ENCODE measurements at places on chromosomes 1 and 21.

DNA sequence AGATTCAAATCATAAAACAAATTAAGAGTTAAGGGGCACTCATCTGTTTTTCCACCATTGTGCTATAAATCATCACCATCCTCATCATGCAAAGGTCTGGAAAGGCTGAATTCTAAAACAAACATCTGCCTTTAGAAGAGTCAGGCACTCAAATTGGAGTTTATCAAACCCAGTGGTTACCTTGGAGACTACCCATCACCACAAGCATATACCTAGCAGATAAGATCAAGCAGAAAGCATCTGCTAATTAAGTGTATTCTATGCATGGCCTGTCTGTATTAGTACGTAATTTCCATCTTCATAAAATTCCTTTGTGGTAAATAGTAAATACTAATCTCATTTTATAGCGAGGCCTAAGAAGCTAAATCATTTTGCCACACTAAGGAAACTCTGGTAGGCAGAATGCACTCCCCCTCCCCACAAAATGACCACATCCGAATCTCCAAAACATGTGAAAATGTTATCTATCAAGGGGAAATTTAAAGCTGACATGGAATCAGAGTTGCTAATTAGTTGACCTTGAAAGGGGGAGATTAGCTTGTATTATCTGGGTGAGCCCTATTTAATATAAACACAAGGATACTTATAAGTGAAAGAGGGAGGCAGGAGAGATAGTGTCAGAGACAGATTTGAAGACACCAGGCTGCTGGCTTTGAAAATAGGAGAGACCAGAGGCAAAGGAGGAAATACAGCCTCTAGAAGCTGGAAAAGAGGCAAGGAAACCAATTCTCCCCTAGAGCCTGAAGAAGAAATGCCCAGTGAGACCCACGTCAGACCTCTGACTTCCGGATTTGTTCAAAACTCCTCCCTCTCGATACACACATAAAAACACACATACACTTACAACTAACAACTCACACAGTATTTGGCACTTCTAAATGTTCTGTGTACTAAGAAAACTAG is 23.2 kb downstream of the ARID4B start:
- no peak for DNase-seq

- peak; percentile 88 for DNase-seq
Observed at GRCh38 chr21:43600642-43601402, 58.5 kb downstream of the HSF2BP start.

GRCh38 chr21:28220680-28221079 is 772.0 kb downstream of the LTN1 start:
- DNase-seq = peak; percentile 17

- no peak for DNase-seq
Observed at GRCh38 chr1:113048064-113048463, 24.9 kb upstream of the LRIG2 start.

- no peak for DNase-seq
Observed at GRCh38 chr21:33265664-33266049, 510 bp upstream of the IL10RB start.

GRCh38 chr1:38527373-38527966 is 332.1 kb downstream of the RRAGC start:
- no peak for DNase-seq

- no peak for DNase-seq
Observed at GRCh38 chr1:236750928-236751327, 44.2 kb upstream of the MTR start.

- DNase-seq = no peak
Observed at GRCh38 chr21:45223236-45224185, 64.2 kb downstream of the POFUT2 start.

- no peak for DNase-seq
Observed at GRCh38 chr21:31257265-31257664, 86.8 kb downstream of the TIAM1 start.

DNA sequence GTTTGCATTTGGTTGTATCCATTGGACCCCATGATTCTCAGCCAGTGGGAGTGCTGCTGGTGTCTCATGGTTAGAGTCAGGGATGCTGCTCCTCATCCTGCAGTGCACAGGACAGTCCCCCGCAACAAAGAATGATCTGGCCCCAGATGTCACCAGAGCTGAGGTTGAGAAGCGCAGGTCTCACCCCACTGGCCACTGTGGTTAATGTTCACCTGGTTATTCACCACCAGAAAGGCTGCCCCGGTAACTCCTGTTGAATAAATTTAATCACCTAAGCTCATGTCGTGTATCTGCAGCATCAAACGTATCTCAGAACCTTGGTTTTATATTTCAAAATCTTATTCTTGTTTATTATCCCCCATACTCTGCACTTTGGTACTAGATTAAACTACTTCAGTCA is 75.8 kb downstream of the ATP5PO start:
- DNase-seq = no peak

- DNase-seq = no peak
Observed at GRCh38 chr1:104387716-104388508, 638.2 kb downstream of the AMY1C start.

DNA sequence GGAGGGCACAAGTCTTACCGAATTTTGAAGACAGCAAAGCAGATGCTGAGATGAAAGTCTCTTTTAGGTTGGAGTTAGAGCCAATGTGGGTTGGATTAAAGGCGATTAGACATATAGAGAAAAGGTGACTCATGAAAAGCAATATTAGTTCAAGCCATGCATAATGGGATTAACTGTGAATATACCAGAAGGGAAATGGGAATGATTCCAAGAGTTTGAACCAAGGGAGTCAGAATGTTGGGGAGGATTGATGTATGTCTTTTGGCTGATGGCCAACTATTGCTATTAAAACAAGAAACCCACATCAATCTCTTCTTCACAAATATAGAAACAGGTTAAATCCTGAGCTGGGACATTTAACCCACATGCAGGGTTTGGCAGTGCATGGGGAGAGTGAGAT is 1.2 kb downstream of the HMGCS2 start:
- DNase-seq = no peak

- DNase-seq = no peak
Observed at GRCh38 chr1:183859831-183860230, 54.9 kb downstream of the RGL1 start.

- DNase-seq = no peak
Observed at GRCh38 chr1:89206373-89206772, 7.6 kb upstream of the GBP4 start.

DNA sequence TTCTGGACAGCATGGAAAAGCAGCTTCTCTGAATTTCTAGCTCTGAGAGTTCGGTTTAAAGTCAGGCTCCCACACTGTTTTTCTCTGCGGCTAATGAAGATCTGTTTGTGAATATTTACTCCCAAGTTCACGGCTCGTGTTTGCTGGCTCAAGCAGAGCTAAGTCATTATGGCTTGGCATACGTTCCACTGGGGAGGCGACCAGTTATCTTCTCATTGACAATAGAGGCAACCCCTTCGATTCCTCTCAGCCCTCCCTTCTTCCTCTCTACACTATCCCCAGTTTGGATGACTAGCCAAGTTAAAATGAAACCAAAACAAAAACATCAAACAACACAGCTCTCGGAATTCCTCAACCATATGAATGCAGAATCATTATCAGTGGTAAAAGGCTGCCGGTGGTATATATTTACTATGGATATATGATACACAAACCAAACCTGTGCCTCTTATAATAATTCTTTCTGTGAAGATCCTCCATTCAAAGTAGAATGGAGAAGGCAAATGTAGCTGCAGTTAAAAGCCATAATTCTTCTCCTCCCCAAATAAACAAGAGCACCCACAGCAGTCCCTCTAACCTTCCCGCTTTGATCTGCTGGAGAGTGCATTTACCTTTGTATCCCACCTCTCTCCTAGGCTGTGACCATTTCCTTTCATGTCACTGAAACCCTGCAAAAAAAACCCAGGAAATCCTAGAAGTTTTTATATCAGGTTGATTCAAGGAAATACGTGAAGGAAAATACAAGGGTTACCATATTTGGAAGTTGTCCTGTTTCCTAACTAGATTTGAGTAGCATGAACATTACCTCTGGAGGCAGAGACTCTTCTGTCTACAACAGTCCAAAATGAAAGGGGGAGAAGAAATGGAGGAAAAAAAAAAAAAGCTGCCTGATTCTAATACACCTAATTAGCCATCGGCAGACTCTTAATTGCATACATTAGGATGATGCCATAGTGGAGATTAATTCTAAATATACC is 108.3 kb upstream of the USH2A start:
- peak; percentile 10 for DNase-seq

DNA sequence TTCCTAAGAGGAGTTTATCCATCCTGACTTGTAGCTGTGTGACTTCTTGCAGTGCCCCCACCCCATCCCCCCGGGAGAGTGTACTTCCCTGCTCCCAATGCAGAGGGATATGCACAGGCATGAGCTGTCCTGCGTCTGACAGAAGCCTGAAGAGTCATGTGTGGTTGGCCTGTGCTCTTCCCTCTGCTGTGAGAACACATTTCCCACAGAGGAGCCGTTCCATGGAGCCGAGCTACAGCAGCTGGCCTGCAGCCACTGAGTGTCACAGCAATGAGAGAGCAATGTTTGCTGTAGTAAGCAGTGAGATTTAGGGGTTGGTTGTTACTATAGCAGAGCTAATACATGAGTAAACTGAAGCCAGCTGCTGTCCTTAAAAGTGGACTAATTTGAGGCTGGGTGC is 22.0 kb downstream of the PARS2 start:
- DNase-seq = peak; percentile 8

GRCh38 chr1:37717631-37718030 is 25.3 kb downstream of the CDCA8 start:
- no peak for DNase-seq

GRCh38 chr1:56644919-56645676 is at the start of gene PRKAA2:
Gene PRKAA2, plus strand, starts transcription at chr1:56645314. Its CDS starts 74 bp downstream, at chr1:56645388.
- no peak for DNase-seq

- DNase-seq = peak; percentile 68
Observed at GRCh38 chr1:201719812-201720521, 109.0 kb upstream of the IPO9 start.

- no peak for DNase-seq
Observed at GRCh38 chr1:36803868-36804570, 230.3 kb downstream of the GRIK3 start.

DNA sequence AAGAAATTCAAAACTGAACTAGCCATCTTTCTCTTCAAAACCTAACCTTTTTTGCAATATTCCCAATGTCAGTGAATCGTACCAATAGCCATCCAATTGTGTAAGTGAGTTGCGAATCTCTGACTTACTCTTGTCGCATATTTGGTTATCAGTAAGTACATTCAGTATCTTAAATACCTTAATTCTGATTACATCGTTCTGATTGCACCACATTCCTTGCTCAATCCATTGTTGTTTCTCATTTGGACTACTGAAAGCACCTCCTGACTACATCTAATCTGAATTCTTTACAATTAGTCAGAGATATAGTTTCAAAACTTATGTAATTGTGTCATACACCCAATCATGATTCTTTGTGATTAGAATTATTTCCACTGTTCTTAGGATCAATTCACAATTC is 16.8 kb upstream of the BRINP3 start:
- no peak for DNase-seq

- DNase-seq = no peak
Observed at GRCh38 chr1:117176579-117176978, 34.1 kb downstream of the VTCN1 start.

GRCh38 chr1:172167796-172168596 is 252.5 kb upstream of the C1orf105 start:
- DNase-seq = peak; percentile 59

DNA sequence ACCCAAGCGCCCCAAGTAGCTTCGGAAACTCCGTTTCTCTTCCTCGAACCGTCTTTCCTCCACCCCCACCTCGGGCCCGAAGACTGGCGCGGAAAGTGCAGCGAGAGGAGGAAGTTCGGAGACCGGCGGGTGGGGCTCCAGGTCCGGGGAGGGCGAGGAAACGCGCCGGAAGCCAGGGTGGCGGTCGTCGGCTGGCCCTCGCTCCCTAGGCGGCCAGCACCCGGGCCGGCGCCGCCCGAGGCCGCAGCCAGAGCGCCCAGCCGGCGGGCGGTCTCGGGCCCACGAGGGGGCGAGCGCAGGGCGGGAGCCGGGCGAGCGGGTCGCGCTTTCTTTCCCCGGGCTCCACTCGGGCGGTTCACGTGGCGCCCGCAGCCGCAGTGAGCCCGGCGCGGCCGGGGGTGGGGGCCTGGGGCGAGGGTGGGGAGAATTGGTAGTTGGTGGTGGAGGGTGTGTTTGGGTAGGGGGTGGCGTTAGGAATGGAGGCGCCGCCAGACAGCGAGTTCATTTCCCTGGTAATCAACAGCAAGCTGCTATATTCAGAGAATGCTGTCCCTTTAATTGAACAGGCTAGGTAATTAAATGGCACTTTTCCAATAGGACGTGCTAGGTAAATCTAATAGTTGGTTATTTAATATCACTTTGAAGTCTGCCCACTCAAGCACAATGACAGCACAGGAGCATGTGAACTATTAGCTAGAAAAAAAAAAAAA is 6.7 kb downstream of the LMO4 start:
- peak; percentile 36 for DNase-seq

- DNase-seq = no peak
Observed at GRCh38 chr1:1039145-1039910, 19.4 kb downstream of the AGRN start.

GRCh38 chr1:45686015-45686287 is 382 bp downstream of the GPBP1L1 start:
- DNase-seq = peak; percentile 15

GRCh38 chr1:44862829-44863401 is 19.9 kb upstream of the PTCH2 start:
- no peak for DNase-seq

DNA sequence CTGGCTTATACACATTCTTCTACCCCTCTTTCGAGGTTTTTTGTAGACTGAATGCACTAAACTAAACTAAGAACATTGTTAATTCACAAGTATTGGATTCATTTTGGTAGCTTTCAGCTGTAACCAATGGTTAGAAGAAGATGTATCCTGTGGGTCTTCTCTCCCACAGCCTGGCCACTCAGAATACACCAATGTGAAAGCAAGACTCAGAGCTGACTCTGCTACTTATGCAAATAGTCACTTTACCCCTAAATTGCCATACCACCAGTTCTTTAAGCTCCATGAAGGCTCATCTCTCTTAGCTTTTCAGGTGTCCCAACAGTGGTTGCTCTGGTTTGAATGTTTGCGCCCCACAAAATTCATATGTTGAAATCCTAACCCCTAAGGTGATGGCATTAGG is 60.1 kb downstream of the RGS13 start:
- DNase-seq = no peak

GRCh38 chr1:180085331-180085730 is 69.3 kb upstream of the QSOX1 start:
- no peak for DNase-seq

Measured in LHCN-M2 (cell line).